ENCODE measurements at places on chromosomes 2 and 18. TPM values are rescaled to one million over a fixed set of nuclear protein-coding genes. Genes with fewer than 3 reads are reported as not detected.

RNF144A gene
- 9.5 TPM for total RNA-seq

SMPD4 gene
- total RNA-seq: 35.2 TPM

SLC14A1 gene
- total RNA-seq: 43.4 TPM

BOK gene
- 13.1 TPM for total RNA-seq

SFTPB gene
- not detected for total RNA-seq
